COR-L47 (cell line): ENCODE measurements at places on chromosomes 2 and 18.

GRCh38 chr2:18085593-18085992 is 207.1 kb downstream of the KCNS3 start:
- no peak for DNase-seq

DNA sequence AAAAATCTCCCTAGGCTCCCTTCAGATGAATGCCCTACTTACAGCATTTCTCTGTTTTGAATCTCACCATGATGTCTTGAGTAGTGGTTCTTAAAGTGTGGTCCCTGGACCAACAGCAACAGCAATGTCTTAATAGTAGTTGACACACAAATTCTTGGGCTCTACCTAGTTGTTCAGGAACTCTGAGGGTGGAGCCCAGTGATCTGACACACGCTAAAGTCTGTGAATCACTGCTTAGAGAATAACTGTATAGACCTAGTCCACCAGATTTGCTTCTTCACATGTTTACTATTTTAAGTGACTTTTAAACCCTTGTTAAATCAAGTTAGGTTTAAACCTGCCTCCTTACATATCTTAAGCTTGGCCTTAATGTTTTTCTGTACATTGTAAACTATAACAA is 47.6 kb upstream of the ARHGAP15 start:
- no peak for DNase-seq

- DNase-seq: no peak
Measured at GRCh38 chr2:205684871-205685313, 2.6 kb downstream of the NRP2 start.

DNA sequence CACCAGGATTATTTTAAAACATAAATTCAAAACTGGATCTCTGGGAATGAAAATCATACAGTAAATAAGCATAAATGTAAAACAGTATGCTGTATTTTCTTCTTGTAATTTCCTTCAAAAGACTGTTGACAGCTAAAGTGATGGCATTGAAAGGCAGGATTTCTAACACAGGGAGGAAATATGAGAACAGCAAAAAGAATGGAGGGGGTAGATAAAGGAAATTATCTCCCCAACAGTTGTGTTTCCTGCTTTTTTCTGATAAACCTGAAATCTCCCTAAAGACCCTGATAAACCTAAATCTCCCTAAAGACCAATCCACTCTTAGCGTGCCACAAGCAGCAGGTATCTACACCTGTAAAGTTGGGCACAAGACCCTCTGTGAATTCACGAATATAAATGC is 50.8 kb downstream of the PIAS2 start:
- no peak for DNase-seq

DNA sequence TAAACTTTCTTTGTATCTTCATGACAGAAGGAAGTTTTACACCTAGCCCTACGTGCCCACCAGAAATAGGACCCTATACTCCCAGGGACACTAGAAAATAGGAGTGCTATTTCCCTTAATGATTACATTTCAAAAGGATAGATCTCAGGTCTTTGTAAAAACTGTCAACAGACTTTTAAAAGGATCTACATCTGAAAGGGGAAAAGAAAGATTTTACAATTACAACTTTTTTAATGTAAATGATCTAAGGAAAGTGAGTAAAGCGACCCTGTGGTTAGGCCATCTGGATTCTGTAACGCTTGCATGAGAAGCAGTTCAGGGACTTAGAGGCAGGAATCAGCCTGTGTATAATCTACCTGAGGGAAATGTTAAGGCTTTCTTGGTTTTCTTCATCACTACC is 431.8 kb upstream of the MC4R start:
- no peak for DNase-seq

GRCh38 chr2:102442967-102443828 is 20.2 kb downstream of the IL18RAP start:
- no peak for DNase-seq

DNA sequence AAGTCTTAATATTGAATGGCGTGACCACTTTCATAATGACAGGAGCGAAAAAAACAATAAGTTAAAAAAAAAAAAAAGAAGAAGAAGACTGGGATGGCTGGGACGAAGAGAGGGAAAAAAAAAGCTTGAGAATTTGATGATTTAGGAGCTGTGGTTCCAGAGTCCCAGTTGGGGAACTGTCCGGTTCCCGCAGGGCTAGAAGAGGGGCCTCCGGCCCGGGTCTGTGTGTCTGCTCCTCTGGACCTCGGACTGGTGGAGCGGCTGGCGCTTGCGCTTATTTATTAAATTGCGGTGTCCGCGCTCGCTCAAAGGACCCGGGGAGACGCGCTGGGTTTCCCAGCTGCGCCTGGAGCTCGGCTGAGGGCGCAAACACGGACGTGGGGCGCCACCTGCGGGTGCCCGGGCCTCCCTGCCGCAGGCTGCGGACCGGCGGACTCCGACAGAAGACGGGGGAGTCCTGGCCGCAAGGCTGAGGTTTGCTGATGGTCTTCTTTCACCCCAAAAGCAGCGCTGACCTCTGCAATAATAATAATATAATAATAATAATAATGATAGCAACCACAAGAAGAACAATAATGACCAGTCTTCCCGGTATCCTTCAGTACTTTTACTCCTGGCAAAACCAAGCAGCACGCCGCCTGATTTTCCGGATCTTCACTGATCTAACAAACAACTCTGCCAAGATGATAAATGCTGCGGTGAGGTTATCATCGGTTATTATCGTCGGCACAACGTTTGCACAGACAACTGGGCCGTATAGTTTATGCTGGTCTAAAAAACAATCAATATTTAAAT is at the start of gene CBLN2:
Gene CBLN2, minus strand, starts transcription at position 251 of the 795 bp plus-strand sequence. CDS start 2,182 bp downstream, outside the sequence.
- peak; percentile 79 for DNase-seq

DNA sequence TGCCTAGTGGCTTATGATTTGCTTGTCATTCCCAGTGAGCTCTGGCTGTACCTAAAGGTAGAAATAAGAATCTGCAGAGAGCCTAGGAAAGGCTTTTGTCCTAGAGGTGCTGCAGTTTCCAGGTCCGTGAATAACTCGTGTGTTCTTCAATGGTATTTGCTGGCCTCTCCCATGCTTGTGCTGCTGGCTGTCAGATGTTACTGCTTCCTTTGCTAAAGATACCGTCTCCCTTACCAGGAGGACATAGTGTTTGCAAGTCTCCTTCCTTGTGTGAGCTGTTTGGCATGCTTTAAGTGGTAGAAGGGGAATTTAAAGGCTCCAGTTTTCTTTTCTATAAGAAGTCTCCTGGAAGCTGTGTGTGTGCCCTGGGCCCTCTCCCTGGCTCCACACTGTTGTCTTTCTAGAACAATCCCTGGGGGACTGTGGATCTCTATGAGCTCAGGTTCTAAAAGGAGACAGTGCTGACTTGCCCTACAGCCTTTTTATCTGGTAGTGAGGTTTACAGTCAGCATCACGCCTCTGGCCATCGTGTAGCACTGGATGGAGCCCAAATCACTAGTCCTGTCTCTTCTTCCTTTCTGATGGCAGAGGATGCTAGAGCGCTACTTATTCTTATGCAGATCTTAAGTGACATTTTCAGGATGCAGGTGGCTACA is 65.8 kb downstream of the RNF144A start:
- DNase-seq: no peak

DNA sequence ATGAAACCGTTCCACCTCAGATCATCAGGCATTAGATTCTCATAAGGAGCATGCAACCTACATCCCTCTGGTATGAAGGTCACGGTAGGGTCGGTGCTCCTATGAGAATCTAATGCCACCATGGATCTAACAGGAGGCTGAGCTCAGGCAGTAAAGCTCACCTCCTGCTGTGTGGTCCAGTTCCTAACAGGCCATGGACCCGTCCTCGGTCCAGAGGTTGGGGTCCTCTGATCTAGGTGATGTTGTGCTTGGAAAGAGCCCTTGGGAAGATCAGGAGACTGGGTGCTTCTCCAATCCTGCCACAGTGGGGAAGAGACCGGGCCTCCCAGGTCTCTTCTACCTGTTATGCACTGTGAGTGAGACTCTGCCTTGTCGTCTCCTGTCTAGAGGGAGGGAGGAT is 104.6 kb downstream of the ACKR3 start:
- no peak for DNase-seq

DNA sequence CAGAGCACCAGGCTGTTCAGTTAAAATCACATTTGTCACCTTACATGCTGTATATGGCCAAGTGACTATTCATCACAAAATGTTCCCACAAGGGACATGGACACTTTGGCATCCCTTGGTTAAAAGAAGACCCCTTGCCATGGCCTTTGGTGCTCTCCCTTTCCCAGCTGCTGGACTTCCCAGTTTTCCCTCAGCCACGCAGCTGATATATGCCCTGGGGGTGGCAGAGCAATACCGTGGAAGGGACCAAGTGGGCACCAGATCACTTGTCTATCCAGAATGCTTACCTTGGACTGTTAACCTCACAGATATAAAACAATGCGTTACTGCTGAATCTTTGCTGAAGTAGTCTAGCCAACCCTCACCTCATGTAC is 35.3 kb downstream of the PAIP2B start:
- no peak for DNase-seq

DNA sequence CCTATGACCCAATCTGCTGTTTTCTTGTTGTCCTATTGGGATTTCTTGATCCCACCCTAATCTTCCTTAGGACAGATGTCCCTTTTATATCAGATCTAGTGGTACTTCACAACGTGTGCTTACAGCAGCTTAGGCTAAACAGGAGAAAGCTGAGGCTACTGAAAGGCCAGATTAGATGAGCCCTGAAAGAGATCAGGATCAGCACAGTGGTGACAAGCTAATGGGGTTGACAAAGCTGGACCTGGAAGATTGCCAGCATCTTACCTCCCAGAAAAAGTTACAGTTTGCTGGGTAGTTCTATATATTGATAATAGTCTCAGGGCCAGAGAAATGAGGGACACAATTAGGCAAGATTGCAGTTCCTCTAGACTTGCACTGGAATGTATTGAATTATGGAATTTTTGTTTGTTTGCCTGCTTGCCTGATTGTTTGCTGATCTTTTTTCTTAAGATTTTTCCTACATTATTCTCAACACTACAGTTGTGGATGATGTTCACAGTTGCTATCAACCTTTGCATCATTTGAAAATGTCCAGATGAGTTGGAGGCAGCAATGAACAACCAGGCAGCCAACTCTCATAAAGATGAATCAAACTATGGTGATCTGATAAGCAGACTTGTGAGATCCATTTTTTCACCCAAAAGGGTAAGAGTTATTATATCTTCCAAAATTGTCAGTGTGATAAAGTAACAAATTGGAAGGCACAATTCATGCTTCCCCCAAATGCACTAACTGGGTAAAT is 49.1 kb upstream of the PIK3C3 start:
- DNase-seq: peak; percentile 8

GRCh38 chr2:163123526-163123925 is 285.0 kb upstream of the KCNH7 start:
- DNase-seq: no peak

GRCh38 chr18:36889321-36889720 is 60.4 kb downstream of the KIAA1328 start:
- no peak for DNase-seq
